AG08396 (cell line): ENCODE measurements at places on chromosomes 1 and 21.

DNA sequence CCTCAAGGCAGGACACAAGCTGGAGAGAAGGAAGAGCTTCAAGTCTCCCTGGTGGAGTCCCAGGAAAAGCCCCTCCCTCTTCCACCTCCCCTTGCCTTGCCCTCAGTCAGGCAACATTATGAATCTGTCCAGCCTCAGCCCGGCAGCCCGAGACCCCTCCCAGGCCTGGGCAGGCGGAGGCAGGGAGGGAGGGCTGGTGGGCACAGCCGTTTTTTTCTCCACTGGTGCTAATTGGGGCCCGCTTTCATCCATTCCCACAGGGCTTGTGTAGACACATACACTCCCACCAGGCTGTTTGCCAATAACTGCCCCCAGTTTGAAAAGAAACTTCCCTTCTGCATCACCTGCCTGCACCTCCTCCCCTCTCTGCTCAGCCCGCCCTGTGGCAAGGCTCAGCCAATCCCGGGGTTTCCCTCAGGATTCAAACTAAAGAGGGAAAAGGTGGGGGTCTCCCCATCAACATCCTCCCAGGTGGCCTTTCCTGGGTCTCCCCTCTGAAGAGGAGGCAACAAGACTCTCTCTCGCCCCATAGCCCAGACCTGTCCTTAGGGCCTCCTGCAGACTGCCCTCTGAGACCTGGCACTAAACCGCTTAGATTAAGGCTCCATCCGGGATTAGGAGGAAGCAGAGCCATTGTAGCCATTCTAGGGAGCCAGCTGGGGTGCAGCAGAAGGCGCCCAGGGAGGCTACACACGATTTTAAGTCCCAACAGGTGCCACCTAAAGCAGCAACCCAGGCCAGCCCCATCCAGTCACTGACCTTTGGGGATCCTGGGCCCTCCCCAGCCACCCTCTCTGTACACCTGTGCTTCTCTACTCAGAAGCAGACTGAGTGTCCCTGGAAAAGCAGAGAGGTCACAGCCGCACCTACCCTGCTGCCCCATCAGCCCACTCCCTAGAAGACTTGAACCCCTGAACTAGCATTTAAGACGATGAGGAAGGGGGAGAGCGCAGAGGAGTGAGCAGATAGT is 3.5 kb downstream of the IGSF9 start:
- no peak for DNase-seq

DNA sequence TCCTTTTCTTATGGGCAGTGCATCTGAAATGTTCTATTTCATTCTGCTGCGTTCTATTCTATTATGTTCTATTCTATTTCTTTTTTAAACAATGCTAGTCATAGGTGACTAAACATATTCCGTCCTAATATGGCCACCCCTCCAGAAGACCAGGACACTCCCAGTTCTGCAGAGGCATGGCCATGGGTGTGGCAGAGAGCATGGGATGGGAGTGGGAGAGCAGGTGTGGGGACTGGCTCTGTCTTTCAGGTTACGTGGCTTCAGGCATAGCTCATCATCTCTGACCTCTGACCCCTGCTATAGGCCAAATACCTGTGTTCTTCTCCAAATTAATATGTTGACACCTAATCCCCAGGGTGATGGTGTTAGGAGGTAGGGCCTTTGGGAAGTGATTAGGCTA is 33.4 kb upstream of the TLR5 start:
- no peak for DNase-seq

GRCh38 chr1:178188306-178188705 is 94.4 kb downstream of the RASAL2 start:
- DNase-seq = no peak

DNA sequence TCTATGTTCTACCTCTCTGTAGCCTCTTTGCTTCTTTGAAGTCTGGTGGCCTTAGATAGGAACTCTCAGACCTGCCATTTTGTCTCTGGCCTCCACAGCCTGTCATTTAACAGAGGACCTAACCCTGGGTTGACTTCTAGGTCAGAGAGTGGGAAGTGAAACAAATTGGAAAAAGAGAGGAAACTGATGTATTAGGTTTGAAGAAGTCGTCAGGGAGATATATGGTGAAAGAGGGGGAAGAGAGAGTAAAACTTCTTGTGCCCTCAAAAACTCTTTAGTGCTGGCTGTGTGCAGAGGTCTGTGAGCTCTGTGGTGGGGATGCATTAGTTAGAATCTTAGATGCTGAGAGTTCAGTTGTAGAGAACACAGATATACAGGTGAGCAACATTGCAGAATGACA is 30.2 kb upstream of the CD1D start:
- no peak for DNase-seq

GRCh38 chr1:20574686-20575540 is 14.0 kb upstream of the CDA start:
- peak; percentile 87 for DNase-seq

GRCh38 chr1:182861994-182862393 is 22.8 kb downstream of the DHX9 start:
- no peak for DNase-seq

GRCh38 chr1:216812966-216813365 is 89.7 kb upstream of the ESRRG start:
- DNase-seq = peak; percentile 6

DNA sequence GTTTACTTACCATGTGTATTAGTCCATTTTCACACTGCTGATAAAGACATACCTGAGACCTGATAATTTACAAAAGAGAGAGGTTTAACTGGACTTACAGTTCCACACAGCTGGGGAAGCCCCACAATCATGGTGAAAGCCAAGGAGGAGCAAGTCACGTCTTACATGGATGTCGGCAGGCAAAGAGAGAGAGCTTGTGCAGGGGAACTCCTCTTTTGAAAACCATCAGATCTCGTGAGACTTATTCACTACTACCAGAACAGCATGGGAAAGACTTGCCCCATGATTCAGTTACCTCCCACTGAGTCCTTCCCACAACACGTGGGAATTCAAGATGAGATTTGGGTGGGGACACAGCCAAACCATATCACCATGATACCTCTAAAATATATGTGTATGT is 39.3 kb upstream of the ERRFI1 start:
- no peak for DNase-seq

- no peak for DNase-seq
These were observed 26.3 kb downstream of the PCSK9 start for GRCh38 chr1:55065648-55066047.

- no peak for DNase-seq
These were observed 22.1 kb downstream of the PADI2 start for GRCh38 chr1:17097147-17097546.

- DNase-seq = no peak
These were observed 295.3 kb downstream of the PTPRU start for GRCh38 chr1:29531596-29531995.

GRCh38 chr1:228358039-228358763 is 48.4 kb downstream of the TRIM11 start:
- no peak for DNase-seq

GRCh38 chr1:207993477-207994445 is 82.8 kb upstream of the CD34 start:
- peak; percentile 32 for DNase-seq

GRCh38 chr1:167499664-167500101 is 18.6 kb downstream of the CD247 start:
- no peak for DNase-seq

GRCh38 chr1:17826165-17826488 is 71.0 kb downstream of the ACTL8 start:
- peak; percentile 73 for DNase-seq

DNA sequence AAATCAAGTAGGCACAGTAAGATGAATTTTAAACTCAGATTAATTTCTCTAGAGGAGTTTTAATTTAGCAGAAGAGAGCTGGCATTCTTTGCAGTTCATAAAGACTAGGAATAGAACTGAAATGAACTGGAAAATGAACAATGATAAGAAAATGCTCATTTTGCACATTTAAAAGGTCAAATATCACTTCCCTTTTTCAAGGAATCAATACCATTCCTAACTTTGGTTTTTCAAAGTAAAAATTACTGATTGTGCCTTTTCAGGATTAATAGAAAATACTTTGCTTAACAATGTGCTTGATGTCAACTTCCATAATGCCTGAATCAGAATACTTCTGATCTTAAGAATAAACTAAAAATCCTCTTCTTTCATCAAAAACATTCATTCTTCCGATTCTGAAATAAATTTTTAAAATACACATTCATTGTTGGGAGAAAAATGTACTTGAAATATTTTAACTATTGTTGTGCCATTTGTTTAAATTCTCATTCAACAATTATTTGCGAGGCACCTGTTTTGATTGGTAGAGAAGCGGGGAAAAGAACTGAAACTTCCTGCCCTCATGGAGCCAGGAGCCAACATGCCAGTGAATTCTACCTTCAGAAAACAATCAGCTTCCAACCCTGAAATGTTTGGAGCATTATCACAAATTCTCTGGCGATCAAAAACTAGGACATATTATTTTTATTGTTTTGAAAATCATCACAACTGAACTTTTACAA is 2.1 kb downstream of the SCAF4 start:
- DNase-seq = no peak
